ENCODE measurements at places on chromosomes 7 and 10. TPM values are rescaled to one million over a fixed set of nuclear protein-coding genes. Genes with fewer than 3 reads are reported as not detected.

- no peak for DNase-seq
Observed at GRCh38 chr7:123242467-123243092, 42.8 kb upstream of the SLC13A1 start.

- peak; percentile 62 for DNase-seq
Observed at GRCh38 chr10:89337484-89337883, 9.7 kb downstream of the IFIT3 start.

DNA sequence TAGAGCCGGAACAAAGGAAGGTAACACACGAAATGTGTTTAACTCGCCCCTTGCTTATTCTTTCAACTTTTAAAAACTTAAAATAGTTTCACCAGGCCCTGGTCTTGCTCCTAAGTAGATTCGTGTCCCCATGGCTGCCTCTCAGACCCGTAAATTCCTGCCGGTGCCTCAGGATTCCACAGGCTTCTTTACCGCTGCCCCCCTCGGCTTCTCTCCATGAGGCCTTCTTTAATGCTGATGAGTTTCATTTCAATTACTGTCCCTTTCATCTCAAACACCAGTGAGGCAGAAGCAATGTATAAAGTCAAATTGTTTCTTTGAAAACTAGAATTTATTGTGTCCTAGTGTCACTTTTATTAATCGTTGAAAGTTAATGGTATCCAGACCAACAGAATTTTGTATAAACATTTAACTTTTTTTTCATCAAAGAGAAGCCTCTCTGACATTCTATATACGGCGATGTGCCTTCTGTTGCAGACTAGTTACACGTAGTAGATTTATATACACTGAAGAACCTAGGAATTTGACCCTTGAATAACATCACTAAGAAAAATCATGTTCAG is 225.2 kb downstream of the C7orf25 start:
- DNase-seq: no peak

DNA sequence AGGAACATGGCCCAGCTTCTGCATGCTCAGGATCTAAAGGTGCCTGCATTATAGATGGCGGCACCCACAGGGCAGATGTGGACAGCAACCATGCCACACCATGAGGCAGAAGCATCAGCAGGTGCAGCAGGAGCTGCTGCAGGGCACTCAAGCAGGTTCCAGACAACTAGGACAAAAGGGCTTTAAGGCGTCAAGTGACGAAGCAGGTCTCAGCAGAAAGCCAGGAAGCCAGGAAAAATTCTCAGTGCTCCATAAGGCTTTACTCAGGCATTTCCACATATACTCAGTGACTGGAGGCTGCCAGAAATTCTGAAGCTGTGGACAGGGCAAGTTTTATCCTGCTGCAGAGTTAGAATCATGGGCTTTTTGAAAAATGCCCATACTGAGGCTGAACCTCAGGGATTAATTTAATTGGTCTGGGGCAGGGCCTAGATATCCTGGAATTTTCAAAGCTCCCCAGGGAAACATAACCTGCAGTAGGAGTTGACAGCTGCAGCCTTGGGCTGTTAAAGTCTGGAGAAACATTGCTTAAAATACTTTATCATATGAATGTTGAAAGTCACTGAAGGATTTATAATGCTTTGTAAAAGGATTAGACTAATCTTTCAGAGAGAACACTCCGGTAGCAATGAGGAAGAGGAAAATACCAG is 68.1 kb upstream of the RNF148 start:
- no peak for DNase-seq

The PRDX3 gene
- 198 TPM for total RNA-seq

GRCh38 chr10:78540355-78541076 is 506.9 kb downstream of the RPS24 start:
- no peak for DNase-seq
